ENCODE measurements at places on chromosomes 2 and 18. TPM values are rescaled to one million over a fixed set of nuclear protein-coding genes. Genes with fewer than 3 reads are reported as not detected.

- H3K4me3 ChIP-seq, result no peak overlapping the region
- H3K36me3 ChIP-seq, result no peaks in the 10 kb centered on the region
- no peaks in the 10 kb centered on the region for H3K4me1 ChIP-seq
Observed at GRCh38 chr2:161905389-161906046, 168.5 kb downstream of the DPP4 start.

The BBS5 gene
- total RNA-seq, result 16.4 TPM

The C1QL2 gene
- total RNA-seq, result not detected

DNA sequence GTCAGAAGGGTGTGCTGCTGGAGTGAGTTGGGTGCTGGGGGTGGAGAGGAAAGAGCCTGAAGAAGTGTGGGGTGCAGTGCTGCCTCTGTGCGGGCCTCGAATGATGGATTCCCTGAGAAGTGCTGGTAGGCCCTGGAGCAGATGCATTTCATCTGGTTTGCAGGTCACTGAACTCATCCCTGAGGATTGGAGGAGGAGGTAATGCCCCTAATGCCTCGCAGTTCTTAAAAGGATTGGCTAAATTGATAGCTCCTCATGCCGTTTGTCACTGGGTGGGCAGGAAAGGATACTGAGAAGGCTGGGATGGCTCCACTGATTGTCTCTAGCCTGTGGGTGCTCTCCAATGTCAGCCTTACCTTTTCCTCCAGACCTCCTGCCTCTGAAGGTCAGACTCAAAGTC, 74.1 kb downstream of the CTIF start:
- H3K27ac ChIP-seq, result peak overlapping the region; percentile 71
- DNase-seq, result no peak
- no peaks in the 10 kb centered on the region for H3K36me3 ChIP-seq
- H3K27me3 ChIP-seq, result no peaks in the 10 kb centered on the region
- H3K4me1 ChIP-seq, result no peaks in the 10 kb centered on the region
- H3K4me3 ChIP-seq, result no peak overlapping the region

The SLC5A7 gene
- total RNA-seq, result 0.21 TPM

The DYNAP gene
- not detected for total RNA-seq

DNA sequence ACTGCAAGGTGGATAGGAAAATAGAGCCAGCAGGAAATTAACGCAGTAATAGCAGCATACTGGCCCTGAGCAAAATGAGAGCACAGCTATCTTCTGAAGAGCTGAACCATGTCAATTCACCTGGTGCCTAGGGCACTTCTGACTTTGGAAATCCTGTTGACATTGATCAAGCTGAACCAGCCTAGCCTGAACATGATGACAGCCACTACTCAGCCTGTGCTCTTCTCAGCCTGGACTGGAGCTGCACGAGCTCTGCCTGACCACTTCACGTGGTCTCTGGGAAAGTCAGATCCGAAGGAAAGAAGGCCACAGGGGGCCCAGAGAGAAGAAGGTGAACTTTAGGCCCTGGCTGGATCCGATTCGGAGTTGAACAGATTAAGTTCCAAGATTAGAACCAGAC, 421.9 kb downstream of the LPIN1 start:
- no peaks in the 10 kb centered on the region for H3K36me3 ChIP-seq
- no peak overlapping the region for H3K4me3 ChIP-seq
- H3K27me3 ChIP-seq, result no peaks in the 10 kb centered on the region

- H3K4me3 ChIP-seq, result no peak overlapping the region
- no peaks in the 10 kb centered on the region for H3K36me3 ChIP-seq
- no peak for DNase-seq
Observed at GRCh38 chr18:24543086-24543794, 82.8 kb downstream of the HRH4 start.

DNA sequence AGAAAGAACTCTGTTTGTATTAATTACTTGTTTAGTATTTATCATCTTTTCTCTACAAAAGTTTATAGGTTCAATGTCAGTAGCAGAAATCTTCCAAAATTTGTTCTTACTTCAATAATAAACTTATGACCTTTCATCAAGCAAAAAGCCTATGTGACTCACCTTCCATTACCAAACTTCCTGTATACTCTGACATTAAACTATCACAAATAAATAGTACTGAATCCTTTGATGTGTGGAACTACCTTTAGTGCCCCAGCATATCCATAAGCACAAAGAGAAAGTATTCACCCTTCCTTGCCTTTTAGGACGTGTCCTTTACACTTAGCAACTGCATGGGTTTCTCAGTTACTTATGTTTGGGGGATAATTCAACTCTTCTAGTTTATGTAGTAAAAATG, 166.0 kb downstream of the EHBP1 start:
- no peaks in the 10 kb centered on the region for H3K27me3 ChIP-seq
- no peak overlapping the region for H3K27ac ChIP-seq
- no peaks in the 10 kb centered on the region for H3K4me1 ChIP-seq
- H3K36me3 ChIP-seq, result no peaks in the 10 kb centered on the region
- DNase-seq, result no peak

GRCh38 chr2:99812426-99812825, 322.6 kb upstream of the REV1 start:
- H3K27me3 ChIP-seq, result no peaks in the 10 kb centered on the region
- no peak overlapping the region for H3K27ac ChIP-seq
- no peaks in the 10 kb centered on the region for H3K36me3 ChIP-seq
- no peak for DNase-seq

DNA sequence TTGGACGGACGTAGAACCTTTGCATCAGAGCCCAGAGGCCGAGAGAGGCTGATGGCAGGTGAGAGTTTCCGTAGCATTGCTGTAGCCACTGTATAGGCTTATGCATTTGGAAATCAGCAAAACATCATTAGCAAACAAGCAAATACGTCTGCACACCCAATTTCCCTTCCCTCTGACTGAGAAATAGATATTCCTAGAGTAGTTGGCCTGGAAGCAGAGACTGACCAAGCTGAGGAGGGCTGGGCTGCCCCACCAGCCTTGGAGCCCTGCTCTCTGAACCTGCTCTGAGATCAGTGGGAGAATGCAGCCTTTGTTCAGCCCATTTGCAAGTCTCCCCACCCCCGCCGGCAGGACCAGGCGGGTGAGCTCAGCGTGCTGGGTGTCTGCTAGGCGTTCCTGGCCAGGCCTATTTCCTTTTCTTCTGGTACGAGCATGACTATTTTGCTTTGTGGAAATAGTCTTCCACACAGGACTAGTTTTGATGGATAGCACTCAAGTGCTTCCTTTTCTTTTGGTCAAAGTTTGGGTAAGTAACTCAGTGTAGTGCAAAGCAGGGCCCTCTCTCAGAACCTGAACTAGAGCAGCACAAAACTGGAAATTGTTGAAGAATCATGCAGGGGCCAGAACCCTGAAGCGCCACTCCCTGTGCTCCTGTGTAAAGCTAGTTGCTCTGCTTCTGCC, 21.9 kb upstream of the RNF149 start:
- no peaks in the 10 kb centered on the region for H3K36me3 ChIP-seq
- no peaks in the 10 kb centered on the region for H3K27me3 ChIP-seq
- no peak overlapping the region for H3K4me3 ChIP-seq
- H3K27ac ChIP-seq, result no peak overlapping the region
- H3K4me1 ChIP-seq, result no peaks in the 10 kb centered on the region

GRCh38 chr2:205733082-205733481, 50.8 kb downstream of the NRP2 start:
- H3K27me3 ChIP-seq, result no peaks in the 10 kb centered on the region
- DNase-seq, result no peak
- H3K27ac ChIP-seq, result peak overlapping the region; percentile 91
- peaks cover 4% of the 10 kb centered on the region for H3K4me1 ChIP-seq
- no peak overlapping the region for H3K4me3 ChIP-seq

- peak within 1 kb of the TSS; percentile 3 for H3K27ac ChIP-seq
- no peaks in the 10 kb centered on the region for H3K36me3 ChIP-seq
- H3K4me3 ChIP-seq, result peak within 1 kb of the TSS; percentile 50
- no peaks in the 10 kb centered on the region for H3K4me1 ChIP-seq
Observed at GRCh38 chr2:60553495-60554073, at the start of gene BCL11A. TSS of gene BCL11A (minus strand) at chr2:60553654. CDS start at chr2:60553270, 384 bp downstream.

The ARHGAP25 gene
- total RNA-seq, result 6.5 TPM

DNA sequence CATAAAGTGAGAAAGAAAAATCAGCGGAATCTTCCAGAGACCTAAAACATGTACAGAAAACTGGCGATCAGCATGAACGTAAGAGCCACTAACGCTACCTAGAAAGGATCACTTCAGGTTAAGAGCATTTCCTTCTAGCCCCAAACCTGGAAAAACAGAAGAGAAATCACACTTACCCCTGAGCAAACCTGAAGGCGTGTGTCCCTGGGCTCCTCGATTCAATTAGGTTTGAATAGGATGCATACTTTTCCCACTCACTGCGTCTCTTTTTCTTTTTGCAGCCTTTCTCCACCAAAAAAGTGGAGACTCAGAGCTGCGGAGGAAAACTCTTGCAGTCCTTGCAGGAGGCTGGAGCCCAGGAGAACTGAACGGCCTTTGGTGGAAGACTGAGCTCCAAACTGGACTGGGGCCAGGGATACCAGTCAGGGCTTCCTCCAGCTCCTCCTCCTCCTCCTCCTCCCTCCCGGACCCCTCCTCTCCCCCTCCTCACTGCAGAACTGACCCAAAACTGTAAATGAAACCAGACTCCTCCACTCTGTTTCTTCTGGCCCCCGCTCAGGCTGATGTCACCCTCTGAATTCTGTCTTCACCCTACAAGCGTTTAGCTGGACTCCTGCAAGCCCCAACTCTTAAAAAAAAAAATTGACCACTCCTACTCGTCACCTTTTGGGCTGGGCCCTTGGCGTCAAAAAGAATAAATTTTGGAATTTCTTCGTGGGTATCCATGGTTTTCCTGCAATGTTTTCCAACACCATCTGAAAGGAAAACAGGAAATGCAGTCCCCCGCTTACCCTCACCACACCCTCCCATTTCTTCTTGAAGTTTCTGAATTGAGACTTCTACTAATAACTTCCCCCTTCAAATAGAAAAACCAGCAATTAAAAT, at the start of gene COL6A3:
TSS of gene COL6A3 (minus strand) at position 388 of the 885 bp plus-strand sequence. CDS start 17,347 bp downstream, outside the sequence.
- H3K27me3 ChIP-seq, result no peaks in the 10 kb centered on the region
- peak within 1 kb of the TSS; percentile 94 for H3K27ac ChIP-seq
- peak within 1 kb of the TSS; percentile 75 for H3K4me3 ChIP-seq
- peak; percentile 91 for DNase-seq

- no peak overlapping the region for H3K4me3 ChIP-seq
- no peaks in the 10 kb centered on the region for H3K4me1 ChIP-seq
- no peaks in the 10 kb centered on the region for H3K27me3 ChIP-seq
- no peak overlapping the region for H3K27ac ChIP-seq
- no peaks in the 10 kb centered on the region for H3K36me3 ChIP-seq
- DNase-seq, result no peak
Observed at GRCh38 chr2:239087046-239087710, 239.3 kb downstream of the TWIST2 start.

GRCh38 chr18:24214144-24214543, 75.3 kb downstream of the CABYR start:
- no peaks in the 10 kb centered on the region for H3K27me3 ChIP-seq
- no peak overlapping the region for H3K27ac ChIP-seq
- H3K4me1 ChIP-seq, result no peaks in the 10 kb centered on the region

The CHAC2 gene
- total RNA-seq, result 2.2 TPM

- H3K27ac ChIP-seq, result no peak overlapping the region
- H3K4me3 ChIP-seq, result no peak overlapping the region
- no peaks in the 10 kb centered on the region for H3K36me3 ChIP-seq
- H3K4me1 ChIP-seq, result no peaks in the 10 kb centered on the region
- DNase-seq, result no peak
Observed at GRCh38 chr18:13241893-13242175, 23.3 kb downstream of the LDLRAD4 start.

- no peak overlapping the region for H3K27ac ChIP-seq
- no peak for DNase-seq
- no peaks in the 10 kb centered on the region for H3K36me3 ChIP-seq
- no peaks in the 10 kb centered on the region for H3K27me3 ChIP-seq
Observed at GRCh38 chr18:5942591-5942990, 47.3 kb upstream of the TMEM200C start.

The GATA6 gene
- total RNA-seq, result 50.5 TPM

The ELOA2 gene
- not detected for total RNA-seq

DNA sequence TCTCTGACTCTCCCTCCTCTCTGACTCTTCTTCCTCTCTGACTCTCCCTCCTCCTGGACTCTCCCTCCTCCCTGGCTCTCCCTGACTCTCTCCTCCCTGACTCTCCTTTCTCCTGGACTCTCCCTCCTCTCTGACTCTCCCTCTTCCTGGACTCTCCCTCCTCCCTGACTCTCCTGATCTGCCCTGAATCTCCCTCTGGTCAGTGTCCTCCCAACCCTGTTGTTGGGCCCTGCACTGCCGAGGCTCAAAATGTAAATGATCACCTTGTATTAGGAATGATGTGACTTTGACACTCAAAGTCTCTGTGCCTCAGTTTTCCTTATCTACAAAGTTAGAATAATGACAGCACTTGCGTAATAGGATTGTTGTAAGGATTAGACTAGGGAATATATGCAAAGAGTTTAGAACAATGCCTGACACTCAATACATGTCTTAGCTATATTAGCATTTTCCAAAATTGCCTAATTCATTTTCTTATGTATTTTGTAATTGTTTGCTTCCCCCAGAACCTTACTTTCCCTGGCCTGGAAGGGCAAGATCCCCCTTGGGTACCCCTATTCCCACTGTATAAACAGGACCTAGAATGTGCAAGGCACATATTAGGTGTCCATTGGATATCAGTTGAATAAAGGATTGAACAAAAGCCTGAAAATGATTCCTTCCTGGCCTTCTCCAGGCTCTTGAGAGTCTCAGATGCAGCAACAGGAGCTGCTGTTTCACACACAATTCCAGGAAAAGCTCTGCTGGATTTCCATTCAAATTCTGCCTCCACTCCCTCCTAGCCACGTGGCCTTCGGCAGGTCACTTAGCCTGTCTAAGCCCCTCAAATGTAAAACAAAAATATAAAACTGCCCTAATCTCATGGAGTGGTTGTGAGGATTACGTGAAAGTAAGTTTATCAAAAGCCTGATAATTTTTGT, 170.1 kb downstream of the INHBB start:
- H3K4me3 ChIP-seq, result no peak overlapping the region
- no peaks in the 10 kb centered on the region for H3K4me1 ChIP-seq
- H3K27ac ChIP-seq, result no peak overlapping the region
- H3K36me3 ChIP-seq, result no peaks in the 10 kb centered on the region
- no peaks in the 10 kb centered on the region for H3K27me3 ChIP-seq
- DNase-seq, result no peak

DNA sequence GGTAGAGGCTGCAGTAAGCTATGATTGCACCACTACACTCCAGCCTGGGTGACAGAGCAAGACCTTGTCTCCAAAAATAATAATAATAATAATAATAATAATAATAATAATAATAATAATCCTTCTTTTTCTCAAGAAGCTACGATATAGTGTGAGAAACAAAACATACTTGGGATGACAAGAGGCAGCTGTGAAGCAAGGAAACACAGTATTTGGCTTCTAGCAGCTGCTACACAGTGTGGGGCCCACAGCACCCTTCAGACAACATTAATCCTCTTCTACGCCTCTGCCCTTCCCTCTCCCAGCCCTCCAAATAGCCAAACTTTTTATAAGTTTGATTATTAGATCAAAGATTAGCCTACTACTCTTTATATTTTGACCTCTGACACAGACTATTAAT, 62.2 kb downstream of the MYOM1 start:
- H3K36me3 ChIP-seq, result no peaks in the 10 kb centered on the region
- no peak overlapping the region for H3K27ac ChIP-seq
- H3K27me3 ChIP-seq, result no peaks in the 10 kb centered on the region
- no peaks in the 10 kb centered on the region for H3K4me1 ChIP-seq

The TUBA3E gene
- total RNA-seq, result 12.8 TPM

The DNAJC5G gene
- 1.5 TPM for total RNA-seq

The NPAS2 gene
- total RNA-seq, result 18.3 TPM

- H3K27me3 ChIP-seq, result no peaks in the 10 kb centered on the region
- no peak overlapping the region for H3K4me3 ChIP-seq
- H3K4me1 ChIP-seq, result no peaks in the 10 kb centered on the region
- no peaks in the 10 kb centered on the region for H3K36me3 ChIP-seq
- no peak for DNase-seq
- H3K27ac ChIP-seq, result no peak overlapping the region
Observed at GRCh38 chr18:51121597-51121857, 76.0 kb downstream of the MEX3C start.
